ENCODE measurements at places on chromosomes 6 and 20. TPM values are rescaled to one million over a fixed set of nuclear protein-coding genes. Genes with fewer than 3 reads are reported as not detected.

DNA sequence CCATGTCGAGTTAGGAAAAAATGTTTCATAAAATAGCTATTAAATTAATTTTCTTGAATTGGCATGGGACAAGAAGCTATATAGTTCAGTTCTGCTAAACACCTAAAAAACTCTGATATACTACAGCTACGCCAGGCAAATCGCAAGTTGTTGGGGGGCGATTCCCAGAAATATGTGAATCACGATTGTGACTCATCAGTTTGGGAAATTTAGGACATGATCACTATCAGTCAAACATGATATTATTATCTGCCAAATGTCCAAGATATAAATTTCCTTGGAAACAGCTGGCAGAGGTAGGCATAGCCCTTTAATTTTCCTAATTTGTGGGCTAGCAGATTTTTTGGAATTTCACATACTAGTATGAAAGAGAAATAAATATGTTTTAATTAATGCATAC, 123.6 kb downstream of the ATXN1 start:
- H3K4me1 ChIP-seq, result peaks cover 10% of the 10 kb centered on the region
- H3K36me3 ChIP-seq, result peaks cover 4% of the 10 kb centered on the region
- no peaks in the 10 kb centered on the region for H3K27me3 ChIP-seq
- H3K27ac ChIP-seq, result no peak overlapping the region
- DNase-seq, result no peak
- H3K4me3 ChIP-seq, result no peak overlapping the region

- no peak overlapping the region for H3K4me3 ChIP-seq
- H3K4me1 ChIP-seq, result no peaks in the 10 kb centered on the region
- DNase-seq, result no peak
These were observed 15.4 kb upstream of the KIAA1755 start for GRCh38 chr20:38275815-38276550.

DNA sequence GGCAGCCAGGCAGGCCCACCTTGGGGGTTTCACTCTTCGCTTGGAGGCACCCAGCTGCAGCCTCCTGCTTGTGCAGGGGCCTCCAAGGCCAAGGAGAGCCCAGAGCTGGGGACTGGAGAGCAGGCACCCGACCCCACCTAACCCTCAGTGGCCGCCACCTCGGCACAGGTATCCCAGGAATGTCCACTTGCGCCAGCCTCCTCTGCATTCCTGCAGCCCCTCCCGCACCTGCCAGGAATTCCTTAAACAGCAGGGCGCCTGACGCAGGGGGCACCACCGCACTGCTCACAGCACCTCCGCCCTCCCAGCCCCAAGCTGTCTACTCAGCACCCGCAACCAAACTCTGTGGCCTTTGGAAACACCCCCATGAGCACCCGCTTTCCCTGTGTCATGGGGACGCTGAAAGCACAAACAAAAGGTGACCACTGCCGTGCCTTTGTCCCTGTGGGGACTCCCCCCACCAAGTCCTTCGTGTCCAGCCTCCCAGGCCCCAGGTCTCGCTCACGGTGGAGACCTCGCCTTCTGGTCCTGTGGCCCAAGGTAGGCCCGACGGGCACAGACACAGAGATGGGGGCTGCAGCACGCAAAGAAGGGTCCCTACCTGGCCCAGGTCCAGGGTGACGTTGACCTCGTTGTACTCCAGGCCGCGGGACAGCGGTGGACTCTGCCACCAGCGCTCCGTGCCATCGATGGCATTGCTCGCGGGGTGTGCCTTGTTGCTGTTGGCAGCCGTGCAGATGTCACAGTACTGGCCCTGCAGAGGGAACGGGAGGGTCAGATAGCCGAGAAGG, 5.1 kb downstream of the LAMA5 start:
- H3K27me3 ChIP-seq, result peaks cover 8% of the 10 kb centered on the region
- no peak overlapping the region for H3K27ac ChIP-seq
- DNase-seq, result no peak
- peaks cover 7% of the 10 kb centered on the region for H3K4me1 ChIP-seq

- H3K4me1 ChIP-seq, result peaks cover 31% of the 10 kb centered on the region
- DNase-seq, result no peak
- no peaks in the 10 kb centered on the region for H3K36me3 ChIP-seq
- peak overlapping the region; percentile 83 for H3K27ac ChIP-seq
- H3K27me3 ChIP-seq, result no peaks in the 10 kb centered on the region
- H3K4me3 ChIP-seq, result no peak overlapping the region
These were observed 2.3 kb downstream of the SNX9 start for GRCh38 chr6:157825243-157825904.

GRCh38 chr6:64733433-64733832, 973.6 kb downstream of the EYS start:
- no peak overlapping the region for H3K27ac ChIP-seq
- no peak for DNase-seq
- no peaks in the 10 kb centered on the region for H3K27me3 ChIP-seq
- H3K4me1 ChIP-seq, result no peaks in the 10 kb centered on the region

DNA sequence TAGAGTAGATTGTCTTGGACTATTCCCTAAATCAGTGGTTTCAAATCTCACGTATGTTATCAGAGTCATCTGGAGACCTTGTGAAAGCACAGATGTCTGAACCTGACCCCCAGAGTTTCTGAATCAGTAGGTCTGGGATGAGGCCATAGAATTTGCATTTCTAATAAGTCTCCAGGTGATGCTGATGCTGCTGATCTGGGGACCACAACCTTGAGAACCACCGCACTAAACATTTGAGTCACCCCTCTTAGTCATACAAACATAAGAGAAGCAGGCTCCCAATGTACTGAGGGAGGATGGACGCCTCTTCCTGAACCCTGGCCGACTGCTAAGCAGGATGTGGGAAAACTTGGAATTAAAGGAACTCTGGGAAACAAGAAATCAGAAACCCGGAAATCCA, 187.8 kb upstream of the PRDM1 start:
- no peaks in the 10 kb centered on the region for H3K4me1 ChIP-seq
- H3K27me3 ChIP-seq, result no peaks in the 10 kb centered on the region
- H3K4me3 ChIP-seq, result no peak overlapping the region
- no peak overlapping the region for H3K27ac ChIP-seq
- DNase-seq, result no peak
- H3K36me3 ChIP-seq, result no peaks in the 10 kb centered on the region

- H3K4me3 ChIP-seq, result no peak overlapping the region
- no peak overlapping the region for H3K27ac ChIP-seq
- H3K4me1 ChIP-seq, result no peaks in the 10 kb centered on the region
- no peaks in the 10 kb centered on the region for H3K27me3 ChIP-seq
- no peaks in the 10 kb centered on the region for H3K36me3 ChIP-seq
These were observed 491.4 kb upstream of the RNF217 start for GRCh38 chr6:124470803-124471202.

DNA sequence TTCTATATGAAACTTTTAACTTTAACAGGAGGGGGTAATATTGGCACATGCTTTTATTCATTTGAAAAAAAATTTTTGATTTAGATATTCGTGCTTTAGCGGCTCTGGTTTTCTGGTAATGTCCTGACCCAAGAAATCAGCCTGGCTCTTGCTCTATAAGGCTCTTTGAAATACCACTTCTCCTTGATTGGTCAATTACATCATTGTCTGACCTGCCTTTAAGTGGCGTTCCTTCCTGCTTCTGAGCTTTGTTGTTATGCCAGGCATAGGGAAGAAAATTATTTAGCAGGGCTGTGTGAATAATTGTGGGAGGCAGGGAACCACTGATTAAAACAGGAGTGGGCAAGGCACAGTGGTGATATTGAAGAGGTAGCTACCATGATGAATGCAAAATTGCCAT, 3.9 kb downstream of the RNF144B start:
- DNase-seq, result no peak
- H3K36me3 ChIP-seq, result no peaks in the 10 kb centered on the region
- H3K27me3 ChIP-seq, result no peaks in the 10 kb centered on the region
- H3K4me1 ChIP-seq, result peaks cover 17% of the 10 kb centered on the region

DNA sequence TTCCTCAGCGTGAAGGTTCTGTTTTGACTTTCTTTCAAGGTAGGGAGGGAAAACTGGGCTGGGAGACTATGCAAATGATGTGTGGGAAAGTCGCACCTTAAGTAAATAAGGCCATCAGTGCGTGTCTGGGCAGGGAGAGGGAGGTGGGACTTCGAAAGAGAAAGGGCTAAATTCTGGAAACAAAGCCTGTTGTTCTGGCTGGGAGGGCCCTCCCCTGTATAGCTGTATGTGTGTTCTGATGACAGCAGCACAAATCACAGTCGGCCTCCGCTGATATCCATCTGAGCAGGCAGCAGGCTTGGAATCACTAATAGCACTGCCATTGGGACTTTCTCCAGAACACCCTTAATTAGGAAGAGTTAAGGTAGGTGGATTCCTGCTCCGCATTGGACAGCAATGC, 19.2 kb downstream of the JAG1 start:
- H3K27ac ChIP-seq, result no peak overlapping the region
- no peak overlapping the region for H3K4me3 ChIP-seq

DNA sequence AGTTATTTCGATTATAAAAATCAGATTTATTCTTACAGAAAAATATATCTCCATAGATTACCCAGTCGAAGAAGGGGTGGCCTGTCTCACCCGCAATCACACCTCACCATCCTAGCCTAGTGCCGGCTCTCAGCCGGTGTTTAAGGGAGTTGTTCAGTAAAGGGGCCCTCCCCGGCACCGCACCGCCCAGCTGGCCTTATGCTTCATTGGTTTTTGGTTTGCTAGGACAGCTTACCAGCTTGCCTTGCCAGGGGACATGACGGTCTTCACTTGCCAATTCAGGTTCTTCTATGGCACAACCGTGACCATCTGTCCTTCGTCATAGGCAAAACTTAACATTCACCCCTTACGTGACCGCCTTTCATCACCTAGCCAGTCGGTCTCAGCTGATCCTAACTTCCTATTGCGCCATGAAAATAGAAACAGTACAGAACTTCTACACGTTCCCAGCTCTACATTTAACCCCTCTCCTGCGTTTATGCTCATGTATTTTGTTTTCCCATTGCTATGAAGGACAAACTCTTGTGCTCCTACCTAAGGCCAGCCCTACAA, 44.7 kb upstream of the SLC22A16 start:
- no peak overlapping the region for H3K4me3 ChIP-seq
- H3K27ac ChIP-seq, result no peak overlapping the region
- H3K36me3 ChIP-seq, result no peaks in the 10 kb centered on the region
- no peaks in the 10 kb centered on the region for H3K27me3 ChIP-seq
- no peak for DNase-seq

- H3K4me3 ChIP-seq, result no peak overlapping the region
- peak overlapping the region; percentile 40 for H3K27ac ChIP-seq
- H3K36me3 ChIP-seq, result no peaks in the 10 kb centered on the region
- H3K4me1 ChIP-seq, result no peaks in the 10 kb centered on the region
These were observed 48.6 kb downstream of the TPD52L1 start for GRCh38 chr6:125201961-125202729.

DNA sequence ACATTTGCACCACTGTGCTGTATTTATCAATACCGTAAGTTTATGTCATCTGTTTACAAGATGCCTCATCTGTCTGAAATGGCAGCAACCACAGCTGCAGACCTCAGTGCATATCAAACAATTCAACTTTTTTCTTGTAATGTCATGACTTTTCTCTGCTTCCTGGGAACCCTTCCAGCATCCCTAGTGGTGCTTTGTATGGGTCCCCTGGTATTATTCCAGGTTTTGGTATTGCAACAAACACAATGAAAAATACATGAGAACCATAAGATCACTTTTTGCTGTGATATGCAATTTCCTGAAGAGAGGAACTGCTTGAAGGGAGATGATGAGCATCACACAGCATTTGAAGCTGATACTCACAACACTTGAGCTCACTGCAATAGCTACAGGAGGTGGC, 12.0 kb upstream of the TXNDC5 start:
- H3K27me3 ChIP-seq, result no peaks in the 10 kb centered on the region
- H3K27ac ChIP-seq, result no peak overlapping the region
- no peaks in the 10 kb centered on the region for H3K4me1 ChIP-seq
- no peak overlapping the region for H3K4me3 ChIP-seq
- no peak for DNase-seq

Gene TFAP2A
- not detected for polyA plus RNA-seq

Gene CNKSR3
- not detected for polyA plus RNA-seq

Gene PTK7
- 1.9 TPM for polyA plus RNA-seq

Gene MEA1
- 84.8 TPM for polyA plus RNA-seq

Gene OPN5
- polyA plus RNA-seq, result not detected

Gene CST2
- polyA plus RNA-seq, result not detected

Gene MARCKS
- not detected for polyA plus RNA-seq

Gene CAP2
- 1.0 TPM for polyA plus RNA-seq
